ENCODE measurements at places on chromosomes 6 and 20.

GRCh38 chr6:48747471-48747870 lies 636.5 kb upstream of the PTCHD4 start:
- no peaks in the 10 kb centered on the region for H3K27me3 ChIP-seq
- H3K36me3 ChIP-seq, result no peaks in the 10 kb centered on the region
- no peak for DNase-seq
- no peaks in the 10 kb centered on the region for H3K4me1 ChIP-seq

DNA sequence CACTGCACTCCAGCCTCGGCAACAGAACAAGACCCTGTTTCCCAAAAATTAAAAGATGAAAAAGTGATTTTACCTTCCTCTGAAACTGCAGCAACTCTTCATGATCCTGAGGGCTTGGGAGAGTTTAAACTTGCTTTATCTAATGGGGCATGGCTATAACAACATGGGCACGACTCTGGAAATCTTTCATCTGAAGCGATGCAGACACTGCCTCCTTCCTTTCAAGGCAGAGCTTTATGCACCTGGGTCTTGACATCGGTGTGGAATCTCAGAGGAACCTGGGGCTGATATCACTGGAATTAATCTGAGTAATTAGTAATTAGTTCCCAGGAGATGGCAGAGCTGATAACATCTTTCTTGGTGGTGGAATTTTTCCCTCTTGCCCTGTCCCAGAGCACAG lies 52.1 kb downstream of the EDN3 start:
- H3K4me3 ChIP-seq, result no peak overlapping the region
- no peak overlapping the region for H3K27ac ChIP-seq
- no peaks in the 10 kb centered on the region for H3K4me1 ChIP-seq
- DNase-seq, result no peak
- no peaks in the 10 kb centered on the region for H3K36me3 ChIP-seq
- H3K27me3 ChIP-seq, result peaks cover 15% of the 10 kb centered on the region

- H3K27me3 ChIP-seq, result peaks cover 51% of the 10 kb centered on the region
- no peak for DNase-seq
- H3K4me1 ChIP-seq, result no peaks in the 10 kb centered on the region
- no peaks in the 10 kb centered on the region for H3K36me3 ChIP-seq
These were observed 80.1 kb downstream of the DLL1 start for GRCh38 chr6:170210651-170211403.

DNA sequence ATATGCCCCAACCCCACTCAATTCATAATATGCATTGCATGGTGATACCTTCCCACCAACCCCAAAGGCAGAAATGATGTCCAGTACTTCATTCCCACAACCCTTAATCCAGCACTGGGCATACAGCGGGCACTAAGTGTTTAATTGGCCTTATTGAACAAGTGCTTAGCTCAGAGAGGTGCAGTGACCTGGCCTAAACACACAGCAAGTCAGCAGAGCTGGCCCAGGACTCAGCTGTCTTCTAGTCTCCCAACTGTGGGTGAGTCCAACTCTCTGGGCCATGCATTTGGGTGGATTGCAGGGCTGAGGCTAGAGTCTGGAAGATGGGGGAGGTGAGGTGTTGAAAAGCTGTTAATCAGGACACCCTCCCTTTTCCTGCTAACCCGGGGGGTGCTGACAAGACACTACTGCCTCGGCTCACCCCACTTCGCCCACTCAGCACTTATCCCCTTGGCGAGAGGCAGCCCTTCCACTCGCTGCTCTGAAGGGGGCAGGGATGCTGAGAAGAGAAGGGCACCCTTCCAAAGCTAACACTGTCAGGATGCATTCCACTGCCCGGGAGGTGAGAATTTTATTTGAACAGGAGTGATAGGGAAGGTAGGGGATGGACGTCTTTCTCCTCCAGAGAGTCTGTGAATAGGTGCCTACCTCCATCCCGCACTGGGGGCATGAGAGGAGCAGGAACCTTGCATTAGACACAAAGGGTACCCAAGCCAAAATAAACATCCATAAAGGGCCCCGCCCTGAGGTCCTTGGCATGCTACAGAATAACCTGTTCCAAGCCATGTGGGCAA lies 14.2 kb downstream of the KCNK5 start:
- H3K4me3 ChIP-seq, result no peak overlapping the region
- no peak for DNase-seq
- peaks cover 10% of the 10 kb centered on the region for H3K4me1 ChIP-seq
